NCI-H187 (cell line): ENCODE measurements at places on chromosomes 12 and 14.

GRCh38 chr12:103583008-103583407 lies 4.1 kb upstream of the STAB2 start:
- DNase-seq = no peak

GRCh38 chr12:7645395-7646177 lies 20.1 kb downstream of the APOBEC1 start:
- no peak for DNase-seq

- DNase-seq = no peak
These were observed 1970.2 kb upstream of the FLRT2 start for GRCh38 chr14:83559721-83560120.

DNA sequence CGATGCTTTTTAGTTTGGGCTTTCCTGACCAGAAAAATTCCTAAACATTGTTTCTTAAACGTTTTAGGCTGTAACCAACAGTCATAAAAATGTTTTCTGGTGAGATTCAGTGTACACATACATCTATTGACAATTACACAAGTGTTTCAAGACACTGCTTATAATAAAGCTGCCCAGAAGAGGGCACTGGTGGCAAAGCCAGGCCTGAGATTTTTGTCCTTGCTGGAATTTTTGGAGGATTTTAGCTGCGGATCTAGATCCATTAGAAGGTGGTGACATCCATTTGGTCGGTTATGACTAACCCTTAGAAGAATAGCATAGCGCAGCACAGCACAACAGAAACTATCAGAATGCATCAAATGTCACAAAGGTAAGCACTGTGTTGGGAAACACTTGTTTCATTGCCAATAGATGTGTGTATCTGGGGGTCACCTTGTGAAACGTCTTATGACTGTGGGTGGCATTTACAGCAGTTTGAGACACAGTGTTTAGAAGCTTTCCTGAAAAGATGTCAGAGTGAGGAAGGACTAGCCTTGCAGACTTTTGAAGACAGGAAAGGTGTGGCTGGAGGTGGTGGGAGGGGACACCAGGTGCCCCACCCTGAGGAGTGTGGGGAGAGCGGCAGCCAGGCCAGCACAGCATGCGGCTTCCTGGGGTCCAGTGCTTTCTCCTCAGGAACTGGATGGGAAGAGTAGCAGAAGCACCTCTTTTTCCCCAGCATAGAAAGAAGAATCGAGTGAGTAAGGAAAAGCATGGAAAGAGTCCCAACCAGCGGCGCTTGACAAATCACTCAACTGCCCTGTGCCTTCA lies 54.7 kb upstream of the FKBP4 start:
- DNase-seq = no peak

DNA sequence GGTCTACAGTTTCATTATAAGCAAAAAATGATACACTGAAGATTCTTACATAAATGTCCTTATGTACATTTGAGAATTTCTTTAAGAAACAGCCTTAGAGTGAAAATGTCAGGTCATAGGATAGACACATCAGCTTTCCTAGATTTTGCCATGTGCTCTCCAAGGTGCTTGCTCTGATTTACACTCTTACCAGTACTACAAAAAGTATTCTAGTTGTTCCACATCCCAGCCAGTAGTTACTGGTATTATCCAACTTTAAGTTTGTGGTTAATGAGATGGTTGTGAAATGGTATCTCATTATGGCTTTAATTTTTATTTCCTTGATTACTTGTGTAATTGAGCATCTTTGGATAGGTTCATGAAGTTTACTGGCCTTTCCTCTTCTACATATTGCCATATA lies 5.0 kb upstream of the LRRK2 start:
- DNase-seq = no peak

GRCh38 chr12:50638482-50638880 lies 125.4 kb upstream of the ATF1 start:
- DNase-seq = no peak

DNA sequence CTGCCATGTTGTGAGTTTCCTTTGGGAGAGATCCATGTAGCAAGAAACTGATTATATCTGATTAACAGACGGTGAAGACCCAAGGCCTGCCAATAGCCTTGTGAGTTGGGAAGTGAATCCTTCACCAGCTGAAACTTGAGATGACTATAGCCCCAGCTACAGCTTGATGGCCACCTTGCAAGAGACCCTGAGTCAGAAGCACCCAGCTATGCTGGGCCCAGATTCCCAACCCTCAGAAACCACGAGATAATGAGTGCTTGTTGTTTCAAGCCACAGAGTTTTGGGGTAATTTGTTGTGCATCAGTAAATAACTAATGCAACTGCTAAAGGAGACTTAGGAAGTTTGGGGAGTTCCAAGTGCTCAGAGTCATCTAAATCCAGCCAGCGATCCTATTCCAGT lies 80.3 kb downstream of the AVPR1A start:
- no peak for DNase-seq

GRCh38 chr14:71231521-71232393 lies 324.5 kb downstream of the PCNX1 start:
- no peak for DNase-seq

- no peak for DNase-seq
These were observed 423.6 kb downstream of the BTG1 start for GRCh38 chr12:91722072-91722471.

DNA sequence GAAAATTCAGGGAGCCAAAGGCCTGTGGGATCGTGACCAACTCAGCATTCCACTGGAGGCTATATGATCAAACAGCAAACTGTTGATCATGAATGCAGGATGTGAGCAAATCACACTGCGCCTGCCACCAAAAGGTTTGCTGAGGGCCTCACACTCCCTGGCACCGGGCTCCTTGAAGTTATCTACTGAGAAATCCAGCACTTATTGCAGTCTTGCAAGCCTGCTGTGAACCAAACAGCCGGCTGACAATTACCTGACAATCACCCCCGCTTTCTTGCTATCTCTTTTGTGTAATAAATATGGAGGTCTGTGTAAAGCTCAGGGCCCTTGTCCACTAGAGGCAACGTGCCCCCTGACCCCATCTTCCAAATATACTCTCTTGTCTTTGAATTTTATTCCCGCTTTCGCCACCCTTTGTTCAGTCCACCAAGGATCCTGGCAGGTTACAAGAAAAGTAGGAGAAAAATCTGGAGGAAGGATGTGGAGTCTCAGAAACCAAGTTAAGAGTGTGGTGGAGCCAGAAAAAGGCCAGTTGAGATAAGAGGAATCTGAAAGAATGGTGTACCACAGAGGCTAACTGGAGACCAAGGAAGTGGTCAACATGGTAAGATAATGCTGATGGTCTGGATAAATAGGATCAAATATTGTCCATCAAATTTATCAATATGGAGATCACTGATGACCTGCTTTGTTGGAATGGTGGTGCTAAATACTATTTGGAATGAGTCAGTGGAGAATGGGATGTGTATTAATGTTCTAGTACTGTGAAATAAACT lies 229.2 kb downstream of the ALX1 start:
- DNase-seq = no peak

- no peak for DNase-seq
These were observed 196.5 kb upstream of the PZP start for GRCh38 chr12:9404469-9405260.

- no peak for DNase-seq
These were observed 170.7 kb upstream of the KITLG start for GRCh38 chr12:88750867-88751543.

DNA sequence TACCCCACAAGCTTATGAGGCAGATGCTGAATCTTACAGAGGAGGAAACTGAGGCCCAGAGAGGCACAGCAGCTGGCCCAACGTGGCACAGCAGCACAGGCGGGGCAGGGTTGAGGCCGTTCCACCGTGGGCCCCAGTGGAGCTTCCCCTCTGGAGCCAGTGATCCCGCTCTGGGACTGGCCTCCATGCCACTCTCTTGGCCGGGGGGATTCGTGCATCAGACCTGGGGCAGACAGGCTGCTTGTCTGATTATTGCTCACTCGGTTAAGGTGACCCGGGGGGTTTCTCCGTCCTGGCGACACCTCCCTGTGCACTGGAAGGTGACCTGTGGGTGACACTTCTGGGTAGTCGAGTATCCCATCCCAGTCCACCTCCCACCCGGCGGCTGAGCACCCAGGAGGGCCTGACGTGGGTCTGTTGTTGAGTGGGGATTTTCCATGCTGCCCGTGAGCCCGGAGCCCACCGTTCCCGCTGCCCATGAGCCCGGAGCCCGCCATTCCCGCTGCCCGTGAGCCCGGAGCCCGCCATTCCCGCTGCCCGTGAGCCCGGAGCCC lies 27.8 kb downstream of the NOC4L start:
- DNase-seq = no peak

DNA sequence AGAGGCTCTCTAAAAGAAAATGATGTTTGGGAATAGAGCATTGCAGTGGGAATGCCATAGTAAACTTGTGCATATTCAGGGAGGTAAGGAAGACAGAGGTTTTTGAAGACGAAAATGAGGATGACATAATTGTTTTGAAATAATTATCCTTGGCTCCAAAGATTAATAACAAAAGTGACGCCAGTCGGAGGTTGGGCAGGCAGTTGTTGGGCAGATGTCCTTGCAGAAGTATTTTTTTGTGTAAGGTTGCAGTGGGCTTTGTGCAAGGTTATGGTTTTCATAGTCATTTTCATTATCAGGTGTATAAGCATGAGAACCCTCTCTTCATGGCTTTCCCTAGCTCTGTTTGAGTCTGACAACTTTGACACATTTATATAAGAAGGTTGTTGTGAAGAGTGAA lies 35.3 kb downstream of the METAP2 start:
- no peak for DNase-seq

DNA sequence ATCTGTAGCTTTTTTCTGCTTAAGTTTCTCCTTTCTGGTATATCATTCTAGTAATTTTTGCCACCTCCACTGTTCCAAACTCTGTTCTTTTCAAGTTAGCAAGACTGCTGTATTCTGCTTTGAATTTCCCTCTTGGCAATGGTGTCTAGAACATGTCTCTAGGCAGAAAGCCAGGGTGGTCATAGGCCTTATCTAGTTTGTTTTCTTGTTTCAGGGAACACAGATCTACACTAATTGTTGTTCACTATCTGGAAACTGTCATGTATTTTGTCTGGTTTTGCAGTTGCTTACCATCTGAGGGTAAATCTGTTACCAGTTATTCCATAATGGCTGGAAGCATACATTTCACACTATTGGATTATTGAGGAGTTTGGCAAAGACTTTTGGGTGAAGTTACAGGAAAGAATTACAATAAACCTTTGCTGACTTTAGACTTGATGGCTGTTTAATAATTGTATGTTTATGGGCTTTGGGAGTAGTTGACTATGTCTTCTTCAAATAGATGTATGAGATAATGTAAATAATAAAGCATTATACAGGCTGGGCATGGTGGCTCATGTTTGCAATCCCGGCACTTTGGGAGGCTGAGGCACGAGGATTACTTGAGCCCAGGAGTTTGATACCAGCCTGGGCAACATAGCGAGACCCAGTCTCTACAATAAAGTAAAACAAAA lies 41.4 kb downstream of the FUT8 start:
- no peak for DNase-seq

DNA sequence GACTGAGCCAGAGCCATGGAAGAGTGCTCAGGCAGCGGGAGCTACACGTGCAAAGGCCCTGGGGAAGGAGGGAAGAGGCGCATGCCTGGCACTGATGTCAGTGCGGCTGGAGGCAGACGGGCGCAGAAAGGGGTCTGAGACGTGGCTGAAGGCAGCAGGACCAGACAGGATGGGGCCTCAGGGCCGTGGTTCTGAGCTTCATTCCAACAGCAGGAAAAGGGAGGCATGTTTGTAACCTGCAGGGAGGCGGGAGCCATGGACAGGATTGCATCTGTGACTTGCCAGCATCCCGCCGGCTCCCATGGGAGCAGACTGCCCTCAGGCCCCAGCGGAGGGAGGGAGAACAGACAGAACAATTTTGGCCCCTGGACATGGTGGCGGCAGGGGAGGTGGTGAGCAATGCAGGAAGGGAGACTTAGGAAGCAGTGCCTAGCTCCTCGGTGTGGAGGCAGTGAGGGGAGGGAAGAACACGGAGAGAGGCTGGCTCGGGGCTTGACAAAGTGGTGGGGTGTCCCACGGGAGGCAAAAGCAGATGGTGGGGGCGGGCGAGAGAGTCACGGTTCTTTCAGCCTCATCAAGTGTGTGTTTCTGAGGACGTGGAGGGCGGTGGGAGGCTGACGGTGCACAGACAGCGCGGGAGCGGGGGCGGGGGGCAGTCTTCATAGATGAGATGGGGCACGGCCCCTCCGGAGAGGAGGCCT lies 33.3 kb upstream of the INF2 start:
- DNase-seq = no peak

- no peak for DNase-seq
These were observed 654.0 kb downstream of the DIO2 start for GRCh38 chr14:79557309-79557708.

DNA sequence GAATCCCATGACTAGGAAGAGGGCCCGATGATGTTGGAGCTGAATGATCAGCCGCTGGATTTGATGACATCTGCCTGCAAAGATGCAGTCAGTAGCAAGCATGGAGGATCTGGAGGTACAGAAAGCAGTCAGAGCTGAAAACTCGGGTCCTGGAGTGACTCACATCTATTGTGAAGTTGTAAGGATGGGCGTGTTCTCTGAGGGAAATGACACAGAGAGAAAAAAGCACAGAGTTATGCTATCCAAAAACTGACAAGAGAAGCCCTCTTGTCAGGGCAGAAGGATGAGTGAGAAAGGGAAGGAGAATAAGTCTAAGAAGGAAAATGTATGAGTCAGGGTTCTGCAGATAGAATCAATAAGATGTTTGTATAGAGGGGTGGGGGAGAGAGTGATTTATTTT lies 380.4 kb upstream of the CCDC196 start:
- DNase-seq = no peak

DNA sequence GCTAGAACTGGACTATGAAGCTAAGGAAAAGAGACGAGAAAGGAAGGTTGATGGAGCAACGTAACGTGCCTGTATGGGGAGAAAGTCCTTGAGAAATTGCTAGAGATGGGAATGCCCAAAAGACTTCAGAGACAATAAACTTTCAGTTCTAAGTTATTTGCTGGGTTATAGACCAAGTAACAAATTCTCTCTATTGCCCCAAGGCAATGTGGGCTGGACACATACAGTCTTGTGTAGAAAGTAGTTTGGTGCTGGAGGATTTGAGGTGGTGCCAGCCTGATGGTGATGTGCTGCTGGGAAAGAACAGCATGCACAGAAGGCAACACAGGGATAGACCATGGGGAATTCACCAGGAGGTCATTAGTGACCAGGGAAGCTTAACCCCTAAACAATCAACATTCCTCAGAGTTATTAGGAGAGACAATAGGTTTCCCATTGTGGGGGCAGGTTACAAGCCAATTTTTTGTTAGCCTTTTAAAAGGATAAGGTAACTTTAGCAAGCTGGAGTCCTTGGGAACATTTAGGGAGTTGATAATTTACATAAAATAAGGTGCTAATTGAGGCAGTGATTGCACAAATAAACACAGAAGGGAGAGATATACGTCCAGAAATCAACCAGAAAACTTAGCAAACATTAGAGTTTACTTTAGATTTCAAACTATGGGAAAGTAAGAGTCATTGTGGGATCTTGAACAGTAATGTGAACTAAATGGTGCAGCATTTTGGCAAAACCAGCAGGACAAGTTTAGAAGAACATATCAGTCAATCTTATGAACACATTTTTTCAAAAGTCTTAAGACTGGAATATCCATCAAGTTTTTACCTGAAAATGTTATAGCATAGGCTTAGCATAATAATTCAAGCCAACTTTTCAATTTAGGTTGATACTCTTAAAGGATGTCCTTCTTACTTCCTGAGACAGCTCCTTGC lies 61.4 kb downstream of the LMNTD1 start:
- DNase-seq = no peak

- peak; percentile 64 for DNase-seq
These were observed 3.2 kb upstream of the FICD start for GRCh38 chr12:108511633-108512540.

GRCh38 chr12:132324841-132325732 lies 4.3 kb downstream of the GALNT9 start:
- DNase-seq = no peak
